ENCODE measurements at places on chromosomes 13 and 19.

DNA sequence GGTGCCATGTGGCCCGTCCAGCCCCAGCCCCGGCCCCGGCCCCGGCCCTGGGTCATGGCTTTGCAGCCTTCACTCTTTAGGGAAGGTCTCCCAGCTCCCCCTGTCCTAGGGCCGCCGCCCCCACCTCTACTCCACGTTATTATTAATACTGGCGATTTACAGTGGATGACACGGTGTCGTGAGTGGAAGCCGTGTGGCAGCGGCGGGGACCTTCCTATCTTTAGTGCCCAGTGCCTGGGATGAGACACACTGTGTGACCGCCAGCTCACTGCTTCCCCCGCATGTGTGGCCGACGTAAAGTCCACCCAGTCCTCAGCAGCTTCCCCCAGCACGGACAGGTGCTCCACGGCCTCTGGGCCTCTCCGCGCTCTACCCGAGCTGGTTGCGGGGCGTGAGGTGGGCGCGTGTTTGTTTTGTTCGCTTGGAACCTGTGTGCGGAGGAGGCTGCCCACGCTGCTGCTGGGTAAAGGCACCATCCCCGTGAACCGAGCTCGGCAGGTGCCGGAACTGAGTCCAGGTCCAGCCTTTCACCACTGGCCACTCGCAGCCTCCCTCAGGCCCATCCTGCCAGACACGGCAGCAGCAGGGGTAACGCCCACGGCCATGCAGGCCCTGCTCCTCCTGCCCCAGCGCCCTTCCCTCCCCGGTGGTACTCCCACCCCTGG, 70.9 kb upstream of the MCF2L start:
- no peak for DNase-seq

- no peak for DNase-seq
Measured at GRCh38 chr13:41960211-41960636, 685 bp downstream of the VWA8 start.

- DNase-seq = peak; percentile 54
Measured at GRCh38 chr19:41328842-41329225, 18.9 kb downstream of the CCDC97 start.

DNA sequence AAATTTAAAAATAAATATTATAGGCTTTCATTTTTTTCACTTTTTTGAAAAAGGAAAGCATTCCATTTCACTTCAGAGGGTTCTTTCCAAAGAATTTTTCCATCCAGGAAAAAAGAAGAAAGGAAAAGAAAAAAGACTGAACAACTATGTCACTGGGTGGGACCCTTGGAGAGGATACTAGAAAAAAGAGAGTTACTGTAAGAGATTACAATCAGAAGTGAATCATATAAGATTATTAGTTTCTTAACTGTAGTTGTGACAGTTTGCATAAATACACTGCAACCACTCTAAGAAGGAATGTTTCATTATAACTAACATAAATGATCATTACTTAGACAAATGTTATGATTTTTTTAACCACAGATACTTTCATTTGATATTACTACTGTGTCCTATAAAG, 87.8 kb downstream of the KLF12 start:
- no peak for DNase-seq

GRCh38 chr19:43667876-43668405, 2.0 kb downstream of the PLAUR start:
- DNase-seq = no peak

GRCh38 chr13:26488236-26489003, 69.1 kb upstream of the WASF3 start:
- DNase-seq = no peak

GRCh38 chr13:110697842-110698241, 8.1 kb downstream of the CARS2 start:
- DNase-seq = no peak

DNA sequence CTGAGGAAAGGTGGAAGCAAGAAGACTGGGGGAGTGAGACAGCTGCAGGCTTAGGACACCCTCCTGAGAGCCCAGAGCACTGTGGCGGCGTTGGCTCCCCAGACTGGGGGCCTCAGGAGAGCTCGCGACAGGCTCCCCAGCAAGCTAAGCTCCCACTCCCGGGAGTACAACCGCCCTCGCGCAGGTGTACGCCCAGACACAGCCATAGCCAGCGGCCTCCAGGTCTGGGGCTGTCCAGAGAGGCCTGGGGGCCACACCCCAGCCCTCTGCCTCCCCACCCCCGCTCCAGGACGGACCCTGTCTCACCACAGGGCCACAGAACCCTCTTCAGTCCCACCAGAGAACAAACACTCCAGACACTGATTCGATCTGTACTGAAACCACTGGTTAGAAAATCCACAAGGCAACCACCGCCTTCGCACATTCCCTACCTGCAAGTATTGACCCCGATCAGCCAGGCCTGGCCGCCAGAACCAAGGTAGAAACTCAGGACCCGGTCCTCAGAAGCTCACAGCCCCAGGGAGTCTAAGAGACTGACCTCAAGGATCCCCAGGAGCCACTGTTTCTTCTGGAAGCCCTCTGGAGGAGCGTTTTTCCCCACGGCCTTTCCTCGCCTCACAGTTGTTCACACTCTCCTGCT, 16.3 kb downstream of the ZIC5 start:
- no peak for DNase-seq

All from Kasumi-1 (cell line).